AG10803 (cell line): ENCODE measurements at places on chromosomes 3 and 15.

DNA sequence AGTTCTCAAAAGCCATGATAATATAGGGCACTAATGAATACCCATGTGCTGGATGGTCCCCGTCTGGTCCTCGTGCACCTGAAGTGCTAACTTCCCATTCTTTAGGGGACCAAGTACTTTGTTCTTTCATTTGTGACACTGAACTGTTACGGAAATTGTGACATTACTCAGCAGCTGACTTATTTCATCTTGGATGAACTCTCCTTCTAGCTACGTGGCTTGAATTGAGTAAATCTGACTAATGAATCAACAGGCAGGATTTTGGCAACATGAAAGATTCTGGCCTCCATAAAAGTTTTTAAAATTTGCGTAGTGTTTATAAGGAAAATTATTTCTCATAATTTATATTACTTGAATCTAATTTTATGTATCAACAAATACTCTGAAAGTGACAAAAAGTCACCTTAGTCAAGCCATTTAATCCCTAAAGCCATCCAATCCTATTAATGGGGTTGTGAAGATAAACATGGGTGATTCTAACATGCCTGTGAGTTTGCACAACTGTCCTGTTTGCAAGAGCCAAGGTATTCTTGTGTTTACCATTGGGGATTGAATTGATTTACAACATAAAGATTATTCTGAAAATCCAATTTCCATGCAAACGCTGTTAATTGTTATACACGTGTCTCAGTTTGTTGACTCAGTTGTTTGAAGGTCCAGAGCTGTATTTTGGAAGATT lies 119.9 kb downstream of the AGBL1 start:
- DNase-seq, result peak; percentile 2

DNA sequence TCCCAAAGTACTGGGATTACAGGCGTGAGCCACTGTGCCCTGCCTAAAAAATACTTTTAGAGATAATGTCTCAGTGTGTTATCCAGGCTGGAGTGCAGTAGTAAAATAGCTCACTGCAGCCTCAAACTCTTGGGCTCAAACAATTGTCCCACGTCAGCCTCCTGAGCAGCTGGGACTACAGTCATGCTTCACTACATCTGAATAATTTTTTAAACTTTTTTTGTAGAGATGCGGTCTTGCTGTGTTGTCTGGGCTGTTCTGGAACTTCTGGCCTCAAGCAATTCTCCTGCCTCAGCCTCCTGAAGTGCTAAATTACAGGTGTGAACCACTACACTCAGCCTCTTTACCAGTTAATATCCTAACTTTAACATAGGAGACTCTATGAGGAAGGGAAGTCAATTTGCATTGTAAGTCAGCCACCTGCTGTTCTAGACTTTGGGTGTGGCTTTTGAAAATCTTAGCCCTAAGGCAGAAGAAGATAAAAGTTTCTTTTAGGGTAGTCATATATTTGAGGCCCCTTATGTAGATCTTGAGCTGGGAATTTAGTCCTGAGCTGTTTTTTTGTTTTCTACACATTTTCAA lies 78.2 kb upstream of the RASGRP1 start:
- DNase-seq, result no peak

DNA sequence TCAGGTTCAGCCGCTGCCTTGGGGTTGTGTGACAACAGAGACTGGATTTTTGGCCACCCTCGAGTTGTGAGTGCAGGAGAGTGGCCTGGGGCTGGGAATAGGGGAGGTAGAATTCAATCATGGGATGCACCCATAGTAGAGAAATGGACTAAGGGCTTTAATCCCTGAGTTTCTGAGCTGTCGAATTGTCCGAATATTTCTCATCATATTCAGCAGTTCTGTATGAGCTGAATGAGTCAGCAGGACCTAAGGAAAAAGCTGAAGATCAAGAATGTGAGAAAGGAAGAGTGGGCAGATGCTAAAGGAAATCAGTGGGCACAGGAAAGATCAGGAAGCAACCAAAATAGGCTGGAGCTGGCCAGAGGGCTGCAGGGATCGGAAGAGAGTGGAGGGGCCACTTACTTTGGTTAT lies 44.4 kb upstream of the SACM1L start:
- DNase-seq, result peak; percentile 86

- DNase-seq, result peak; percentile 49
Measured at GRCh38 chr3:12155828-12156227, 2.9 kb downstream of the TIMP4 start.

GRCh38 chr15:74200871-74201419 lies 1.6 kb downstream of the STRA6 start:
- no peak for DNase-seq

DNA sequence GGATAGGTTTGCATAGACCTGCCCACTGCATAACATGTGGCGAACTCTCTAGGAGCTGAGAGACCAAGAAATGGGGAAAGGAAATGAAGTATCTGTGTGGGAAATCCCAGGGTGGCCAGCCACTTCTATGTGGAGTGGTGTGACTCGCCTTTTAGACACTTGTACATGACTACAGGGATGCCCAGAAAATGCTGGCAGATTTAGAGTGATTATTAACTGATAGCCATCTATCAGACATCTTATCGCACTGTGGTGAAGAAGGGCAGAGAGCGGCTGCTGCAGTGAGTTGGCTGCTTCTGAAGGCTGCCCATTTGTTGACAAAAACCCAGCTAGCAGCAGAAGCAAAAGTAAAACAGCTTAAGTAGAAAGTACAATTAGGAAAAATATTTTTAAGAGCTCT lies 18.1 kb upstream of the STAC start:
- peak; percentile 48 for DNase-seq

DNA sequence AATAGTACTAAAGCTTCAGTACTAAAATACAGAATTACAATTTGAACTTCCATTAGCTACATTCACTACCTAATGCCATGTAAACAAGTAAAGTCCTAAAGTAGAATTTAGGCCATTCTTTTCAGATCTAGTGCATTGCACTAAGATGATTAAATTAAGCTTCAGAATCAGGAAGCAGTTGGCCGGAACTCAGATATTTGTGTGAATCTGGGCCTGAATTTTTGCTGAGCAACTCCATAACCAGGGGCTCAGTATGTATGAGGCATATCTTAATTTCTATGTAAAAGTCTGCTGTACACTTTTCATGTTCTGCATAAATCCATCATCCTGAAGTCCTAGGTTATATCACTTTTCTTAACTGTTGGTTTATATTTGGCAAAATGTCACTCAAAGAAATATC lies 246.4 kb downstream of the RBMS3 start:
- no peak for DNase-seq

DNA sequence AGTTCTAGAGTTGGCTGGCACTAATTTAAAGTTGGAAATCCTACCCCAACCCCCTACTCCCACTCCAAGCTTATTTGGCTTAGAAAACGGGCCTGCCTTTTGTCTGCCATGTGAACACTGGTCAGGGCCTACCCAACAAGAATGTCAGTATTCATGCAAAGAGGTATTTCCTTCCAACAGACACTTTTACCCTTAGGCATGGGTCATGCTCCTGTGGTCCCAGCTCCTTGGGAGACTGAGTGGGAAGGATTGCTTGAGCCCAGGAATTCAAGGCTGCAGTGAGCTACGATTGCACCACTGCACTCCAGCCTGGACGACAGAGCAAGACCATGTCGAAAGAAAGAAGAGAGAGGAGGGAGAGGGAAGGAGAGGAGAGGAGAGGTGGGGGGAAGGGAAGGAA lies 137.5 kb upstream of the LRTM1 start:
- DNase-seq, result peak; percentile 18

DNA sequence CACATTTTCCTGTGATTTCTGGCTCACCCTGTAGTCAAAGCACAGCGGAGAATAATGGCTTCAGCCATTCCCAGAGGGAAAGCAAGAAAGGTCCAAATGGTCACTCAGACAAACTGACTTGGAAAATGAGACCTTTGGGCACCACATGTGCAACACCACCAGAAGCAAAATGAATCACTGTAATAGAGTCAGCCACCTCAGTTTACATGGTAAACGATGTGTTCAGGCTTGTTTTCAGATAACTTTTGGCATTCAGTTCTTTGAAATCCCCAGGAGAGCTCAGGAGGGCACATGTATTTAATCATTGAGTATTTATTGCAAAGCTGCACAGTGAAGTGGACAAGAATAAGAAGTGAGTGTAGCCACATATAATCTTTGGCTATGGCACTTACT lies 38.4 kb upstream of the ALCAM start:
- no peak for DNase-seq

DNA sequence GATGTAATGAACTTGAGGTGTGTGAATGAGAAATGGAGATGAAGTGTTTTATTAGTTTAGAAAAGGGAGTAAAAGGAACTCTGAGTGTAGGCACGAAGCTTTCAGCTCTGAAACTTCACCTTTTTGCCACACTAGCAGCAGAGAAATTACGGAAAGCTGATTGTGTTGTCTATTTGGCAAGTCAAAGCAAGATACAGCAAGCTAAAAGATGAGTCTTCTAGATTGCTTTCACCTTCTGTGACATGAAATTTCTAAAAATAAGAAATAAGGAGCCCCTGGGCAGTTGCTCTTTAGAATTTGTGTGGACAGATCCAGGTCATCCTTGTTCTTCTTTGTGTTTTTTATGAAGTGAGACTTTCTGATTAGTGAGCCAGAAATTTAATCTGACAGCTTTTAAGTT lies 143.4 kb downstream of the FNDC3B start:
- DNase-seq, result no peak
